Stimulated activated CD4-positive, alpha-beta T cell treated with anti-CD3 and anti-CD28 coated beads, Interleukin-4, amount 100 ng/mL, for 4 hours (primary cell): ENCODE measurements at places on chromosomes 6 and 20.

DNA sequence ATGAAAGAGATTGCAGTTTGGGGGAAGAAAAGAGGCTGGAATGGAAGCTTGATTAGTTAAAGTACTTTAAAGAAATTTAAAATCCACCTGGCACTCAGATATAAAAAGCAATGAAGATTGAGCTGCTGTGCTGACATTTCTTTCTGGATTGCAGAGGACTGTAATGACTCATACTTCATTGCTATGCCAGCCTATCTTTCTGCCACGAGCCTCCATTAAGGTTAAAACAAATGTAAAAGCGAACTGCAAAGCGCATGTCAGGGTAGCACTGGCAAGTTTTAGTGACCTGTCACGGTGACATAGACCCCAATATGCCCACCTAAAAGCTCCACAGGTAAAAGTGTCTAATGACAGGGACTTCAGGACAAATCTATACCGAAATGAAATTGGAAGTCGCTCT lies 449.6 kb downstream of the C6orf118 start:
- DNase-seq = no peak

DNA sequence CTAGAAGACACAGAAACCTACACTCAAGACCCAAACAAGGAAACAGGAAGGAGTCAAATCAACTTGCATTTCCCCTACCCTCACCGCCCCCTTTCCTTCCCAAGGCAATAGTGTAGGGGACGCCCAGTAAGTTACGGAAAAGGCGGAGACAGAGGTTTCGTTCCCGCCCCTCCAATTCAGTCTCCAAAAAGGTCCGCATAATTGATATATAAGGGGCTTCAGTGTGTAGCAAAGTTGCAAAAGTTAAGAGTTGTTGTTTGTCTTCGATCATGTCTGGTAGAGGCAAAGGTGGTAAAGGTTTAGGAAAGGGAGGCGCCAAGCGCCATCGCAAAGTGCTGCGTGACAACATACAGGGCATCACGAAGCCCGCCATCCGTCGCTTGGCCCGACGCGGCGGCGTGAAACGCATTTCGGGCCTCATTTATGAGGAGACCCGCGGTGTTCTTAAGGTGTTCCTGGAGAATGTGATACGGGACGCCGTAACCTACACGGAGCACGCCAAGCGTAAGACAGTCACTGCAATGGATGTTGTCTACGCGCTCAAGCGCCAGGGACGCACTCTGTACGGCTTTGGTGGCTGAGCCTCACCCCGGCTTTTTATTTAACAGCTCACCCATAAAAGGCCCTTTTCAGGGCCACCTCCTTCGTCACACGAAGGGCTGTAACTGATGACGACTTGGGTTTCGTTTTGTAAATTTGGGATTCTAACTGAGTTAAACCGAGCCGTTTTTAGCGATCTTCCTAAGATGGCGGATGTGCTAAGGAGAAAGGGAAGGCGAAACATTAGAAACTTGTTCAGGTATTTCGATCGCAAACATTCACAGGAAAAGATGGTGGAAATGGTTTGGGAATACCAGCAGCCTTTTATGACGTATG lies 124.6 kb upstream of the BTN3A2 start:
- peak; percentile 33 for DNase-seq

- DNase-seq = no peak
Measured at GRCh38 chr6:39086711-39087110, 28.3 kb downstream of the SAYSD1 start.

- DNase-seq = no peak
Measured at GRCh38 chr6:112622036-112622435, 274.9 kb downstream of the RFPL4B start.

DNA sequence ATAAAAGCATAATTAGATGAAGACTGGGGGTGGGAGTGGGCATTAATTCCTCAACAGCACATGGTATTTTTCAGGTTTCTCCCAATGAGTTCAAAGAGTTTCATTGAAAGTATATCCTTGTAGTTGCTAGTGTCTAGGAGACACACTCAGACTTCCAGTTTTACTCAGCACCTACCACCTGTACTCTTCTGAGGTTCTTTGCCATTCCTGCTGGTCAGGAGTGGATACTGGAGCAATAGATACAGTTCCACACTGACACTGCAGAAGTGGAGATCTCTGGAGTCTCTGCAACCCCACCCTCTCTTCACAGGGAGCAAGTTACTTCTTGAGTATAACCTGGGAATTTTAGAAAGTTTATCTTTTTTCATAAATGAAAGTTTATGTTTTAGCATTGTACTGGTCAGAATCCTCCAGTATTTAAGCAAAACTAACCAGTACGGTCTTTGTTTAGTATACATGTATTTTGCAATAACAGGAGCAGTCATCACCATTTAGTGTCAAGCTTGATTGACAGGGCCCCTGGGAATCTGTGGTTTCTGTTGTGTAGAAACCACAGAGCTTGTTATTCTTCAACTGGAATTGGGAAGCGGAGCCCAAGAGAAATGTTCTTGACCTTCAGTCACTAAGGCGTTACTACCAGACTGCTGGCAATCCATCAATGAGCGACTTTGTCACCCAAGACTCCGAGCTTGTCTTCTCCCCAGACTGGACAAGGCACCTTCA lies 148.1 kb downstream of the ZDHHC14 start:
- no peak for DNase-seq

- DNase-seq = no peak
Measured at GRCh38 chr6:92568541-92568940, 850.8 kb downstream of the EPHA7 start.

- peak; percentile 73 for DNase-seq
Measured at GRCh38 chr6:35727935-35728682, 8.7 kb upstream of the ARMC12 start.

DNA sequence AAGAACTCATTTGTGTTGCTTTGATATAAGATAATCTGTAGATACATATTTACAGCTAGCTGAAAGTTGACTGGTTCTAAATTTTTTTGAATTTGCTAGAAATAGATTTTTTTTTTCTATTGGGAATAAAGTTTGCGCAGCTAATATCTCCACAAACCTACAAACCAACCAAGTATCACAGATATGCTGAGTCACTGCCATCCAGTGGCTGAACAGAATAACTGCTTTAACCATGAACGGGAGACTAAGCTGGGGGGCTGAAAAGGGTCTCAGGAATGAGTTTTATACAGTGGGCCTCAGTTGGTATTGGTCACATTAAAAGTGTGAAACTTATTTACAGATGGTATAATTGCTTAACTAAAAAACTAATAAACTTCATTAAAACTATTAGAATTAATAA lies 326.7 kb upstream of the CNR1 start:
- no peak for DNase-seq

DNA sequence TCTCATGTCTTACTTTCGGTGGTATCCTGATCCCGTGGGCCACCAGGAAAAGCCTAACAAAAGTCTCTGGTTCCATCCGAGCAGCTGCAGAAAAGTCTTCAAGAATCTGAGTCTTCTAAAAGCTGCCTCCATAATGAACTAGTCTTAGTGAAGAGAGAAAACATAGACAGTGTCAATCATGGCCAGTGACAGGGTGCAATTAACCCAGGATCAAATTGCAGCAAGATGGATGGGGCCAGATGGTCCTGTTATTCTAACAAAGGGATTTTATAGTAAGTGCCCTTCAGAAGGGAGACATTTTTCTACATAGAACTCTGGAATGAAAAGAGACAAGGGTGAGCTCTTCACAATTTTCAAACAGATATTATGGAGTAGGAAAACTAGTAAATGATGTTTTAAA lies 281.6 kb upstream of the ZFP64 start:
- DNase-seq = no peak

DNA sequence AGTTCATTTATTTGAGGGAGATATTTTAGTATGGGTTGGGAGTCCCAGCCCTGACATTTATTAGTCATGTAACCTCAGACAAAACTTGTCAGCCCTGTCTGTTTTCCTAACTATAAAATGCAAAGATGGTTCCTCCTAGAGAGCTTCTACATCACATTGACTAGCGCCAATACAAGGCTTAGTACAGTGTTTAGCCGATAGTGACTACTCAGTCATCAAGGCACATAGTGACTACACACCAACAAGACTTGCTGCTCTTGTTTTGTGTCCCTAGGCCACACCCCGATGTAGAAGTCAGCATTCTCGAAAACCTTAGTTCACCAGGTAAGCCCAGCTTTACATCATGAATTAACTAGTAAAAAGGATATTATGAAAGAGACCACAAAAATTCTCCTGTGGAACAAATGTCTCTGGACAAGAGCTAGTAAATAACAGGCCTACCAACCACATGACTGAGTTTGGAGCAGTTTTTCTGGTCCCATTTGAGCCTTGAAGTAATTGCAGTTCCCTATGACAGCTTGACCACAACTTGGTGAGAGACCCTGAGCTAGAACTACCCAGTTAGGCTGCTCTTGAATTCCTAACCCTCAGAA lies 68.8 kb downstream of the PFDN4 start:
- DNase-seq = no peak

DNA sequence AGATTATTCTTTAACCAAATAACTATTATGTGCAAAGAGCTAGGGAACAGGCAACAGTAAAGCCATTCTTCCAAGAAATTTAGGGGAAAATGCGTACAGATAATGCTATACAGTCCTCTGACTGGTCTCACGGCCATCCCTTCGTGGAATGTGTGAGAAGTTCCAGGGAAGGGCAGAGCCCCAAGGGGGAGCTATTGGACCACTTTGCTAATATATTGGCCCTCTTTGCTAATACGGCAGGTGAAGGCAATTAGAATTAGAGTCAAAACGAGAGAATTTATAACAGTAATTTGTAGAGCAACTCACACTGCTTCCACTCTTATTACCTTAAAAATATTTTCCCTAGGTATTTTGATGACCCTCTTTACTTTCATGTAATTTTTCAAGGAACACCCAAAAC lies 140.4 kb downstream of the IMPG1 start:
- no peak for DNase-seq

- DNase-seq = peak; percentile 39
Measured at GRCh38 chr6:25652007-25652515, at the start of gene SCGN. Gene SCGN, plus strand, starts transcription at chr6:25652215. Its CDS starts 189 bp downstream, at chr6:25652404.

GRCh38 chr6:32183483-32184083 lies 470 bp downstream of the AGER start:
- DNase-seq = no peak

DNA sequence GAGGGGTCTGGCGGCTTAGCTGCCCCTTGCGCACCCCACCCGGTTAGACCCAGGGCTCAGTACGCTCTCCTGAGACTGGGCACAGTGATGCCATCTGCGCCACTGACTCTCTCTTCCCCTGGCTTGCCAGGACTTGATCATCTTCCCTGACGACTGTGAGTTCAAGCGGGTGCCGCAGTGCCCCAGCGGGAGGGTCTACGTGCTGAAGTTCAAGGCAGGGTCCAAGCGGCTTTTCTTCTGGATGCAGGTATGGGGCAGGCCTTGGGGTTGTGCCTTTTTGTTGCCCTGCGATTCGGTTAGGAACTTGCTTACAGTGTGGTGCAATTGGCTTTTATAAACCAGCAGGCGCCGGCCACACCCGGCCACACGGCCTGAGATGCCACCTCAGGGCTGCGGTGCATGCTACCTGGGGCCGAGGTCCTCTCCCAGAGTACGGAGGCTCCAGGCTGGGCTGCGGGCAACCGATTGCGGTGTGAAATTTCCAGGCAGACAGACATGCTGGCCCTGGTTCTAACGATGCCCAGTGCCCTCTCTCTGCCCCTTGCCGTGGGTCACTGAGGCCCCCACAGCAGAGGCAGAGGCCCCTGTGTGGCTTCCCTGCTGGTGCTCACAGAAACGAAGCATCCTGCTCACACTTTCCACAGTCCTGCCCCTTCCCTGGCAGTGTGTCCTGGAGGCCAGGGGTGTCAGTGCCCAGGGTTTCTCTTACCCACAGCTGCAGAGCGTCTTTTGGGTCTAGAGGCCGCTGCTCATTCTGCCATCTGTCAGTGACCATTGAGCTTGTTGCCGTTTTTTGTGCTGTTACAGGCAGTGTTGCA lies 1.7 kb downstream of the ADRM1 start:
- no peak for DNase-seq

DNA sequence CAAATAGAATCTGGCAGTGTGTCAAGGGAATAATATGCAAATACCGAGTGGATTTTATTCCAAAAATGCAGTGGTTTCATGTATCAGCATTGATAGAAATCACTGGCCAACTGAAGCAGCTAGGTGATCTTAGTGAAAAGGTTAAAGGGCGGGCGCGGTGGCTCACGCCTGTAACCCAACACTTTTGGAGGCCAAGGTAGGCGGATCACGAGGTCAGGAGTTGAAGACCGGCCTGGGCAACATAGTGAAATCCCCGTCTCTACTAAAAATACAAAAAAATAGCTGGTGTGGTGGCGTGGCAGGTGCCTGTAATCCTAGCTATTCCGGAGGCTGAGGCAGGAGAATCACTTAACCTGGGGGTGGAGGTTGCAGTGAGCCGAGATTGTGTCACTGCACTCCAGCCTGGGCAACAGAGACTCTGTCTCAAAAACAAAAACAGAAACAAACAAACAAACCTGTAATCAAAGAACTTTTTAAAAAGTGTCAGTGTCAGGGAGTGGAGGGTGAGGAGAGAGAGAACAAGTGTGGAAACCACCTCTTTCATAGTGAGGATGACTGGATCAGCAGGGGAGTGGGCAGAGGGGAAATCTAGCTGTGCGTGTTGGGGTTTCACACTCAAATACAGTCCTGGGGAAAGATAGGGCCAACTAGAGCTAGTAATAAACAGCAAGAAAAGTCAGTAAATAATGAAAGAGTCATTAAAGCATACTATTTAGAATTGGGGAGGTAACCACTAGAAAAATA lies 57.1 kb downstream of the CDS2 start:
- DNase-seq = no peak

GRCh38 chr6:72290620-72291019 lies 331.2 kb upstream of the KCNQ5 start:
- no peak for DNase-seq

- DNase-seq = no peak
Measured at GRCh38 chr20:38665094-38665493, 59.2 kb upstream of the SLC32A1 start.

DNA sequence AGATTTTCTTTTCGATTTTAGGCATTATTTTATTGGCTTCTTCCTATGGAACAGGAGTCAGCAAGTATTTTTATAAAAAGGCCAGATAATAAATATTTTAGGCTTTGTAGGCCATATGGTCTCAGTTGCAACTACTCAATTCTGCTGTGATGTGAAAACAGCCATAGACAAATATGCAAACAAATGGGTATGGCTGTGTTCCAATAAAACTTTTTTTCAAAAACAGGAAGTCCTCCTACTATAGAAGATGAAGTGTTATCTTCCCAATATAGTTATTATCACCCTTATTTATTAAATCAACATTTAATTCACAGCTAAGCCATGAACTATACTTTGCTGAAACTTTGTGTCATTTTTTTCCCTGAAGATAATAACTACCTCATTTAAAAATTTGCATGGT lies 57.2 kb downstream of the CHD6 start:
- DNase-seq = no peak

DNA sequence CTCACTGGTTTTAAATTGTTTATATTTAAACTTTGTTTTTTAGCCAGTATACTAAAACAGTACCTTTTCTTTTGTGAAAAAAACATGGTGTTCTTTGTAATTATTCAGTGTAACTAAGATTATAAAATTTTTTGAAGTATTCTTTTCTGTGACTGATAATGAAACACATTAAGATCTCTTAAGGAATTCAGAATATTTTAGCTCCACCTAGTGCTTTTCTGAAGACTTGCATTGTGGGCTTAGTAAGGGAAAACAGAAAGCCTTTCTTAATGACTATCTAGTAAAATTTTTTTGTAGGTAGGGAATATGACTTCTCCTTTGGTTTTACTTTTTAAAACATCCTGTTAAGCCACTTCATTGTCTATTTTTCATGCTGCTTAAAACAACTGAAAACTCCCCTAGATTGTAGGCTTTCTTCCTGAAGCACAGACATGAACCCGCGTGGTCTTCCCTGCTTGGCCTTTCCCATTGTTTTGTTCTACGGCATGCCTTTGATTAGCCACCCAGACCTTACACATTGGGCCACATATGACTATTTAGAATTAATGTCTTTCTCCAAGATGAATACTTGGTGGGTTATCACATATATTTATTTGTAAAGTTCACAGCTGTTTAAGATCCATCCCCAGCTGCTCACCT lies 72.1 kb downstream of the AFDN start:
- no peak for DNase-seq
